NCI-H2081 treated with DMSO at 0.1 percent for 48 hours (cell line): ENCODE measurements at places on chromosomes 2 and 18.

DNA sequence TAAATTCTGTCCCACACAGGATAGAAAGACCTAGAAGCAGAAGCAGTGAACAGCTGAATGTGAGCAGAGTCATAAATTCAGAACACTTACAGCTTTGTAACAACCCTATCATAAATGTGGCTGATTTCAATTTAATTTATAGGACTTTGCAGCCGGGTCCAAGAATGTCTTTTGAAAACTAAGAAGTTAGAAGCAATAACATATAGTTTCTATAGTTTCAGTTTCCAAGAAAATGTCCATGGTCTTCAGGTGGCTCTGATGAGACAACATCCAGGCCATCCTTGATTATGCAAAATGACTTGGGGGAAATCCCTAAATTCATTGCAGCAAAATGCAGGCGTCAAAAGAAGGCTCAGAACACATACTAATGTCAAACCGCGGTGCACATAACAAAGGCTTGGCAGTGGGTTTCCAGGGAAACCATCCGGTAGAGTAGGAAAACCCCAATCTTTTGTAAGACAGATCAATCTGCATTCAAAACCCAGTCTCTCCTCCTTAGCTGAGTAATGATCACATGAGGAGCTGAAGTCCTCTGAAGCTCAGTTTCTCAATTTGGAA lies 442.2 kb upstream of the ID2 start:
- no peak for DNase-seq

GRCh38 chr18:13481820-13482617 lies 244.3 kb downstream of the FAM210A start:
- no peak for DNase-seq

- DNase-seq = no peak
Measured at GRCh38 chr2:23532391-23533337, 147.7 kb downstream of the KLHL29 start.

DNA sequence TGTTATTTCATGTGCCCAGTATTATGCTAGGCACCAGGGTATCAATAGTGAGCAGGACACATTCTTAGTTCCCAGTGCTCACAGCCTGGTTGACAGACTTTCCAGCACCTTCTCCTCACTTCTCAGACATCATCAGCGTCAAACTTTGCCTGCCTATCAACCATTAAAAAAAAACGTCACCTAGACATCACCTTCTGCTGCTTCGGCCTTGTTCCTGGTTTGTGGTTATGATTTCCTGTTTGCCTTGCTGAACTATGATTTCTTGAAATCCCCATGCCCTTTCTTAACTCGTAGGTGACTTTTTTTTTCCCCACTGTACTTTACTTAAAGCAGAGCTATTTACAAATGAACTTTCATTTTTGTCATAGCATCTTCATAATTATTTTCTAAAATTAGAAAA lies 60.4 kb upstream of the NABP1 start:
- no peak for DNase-seq

- DNase-seq = no peak
Measured at GRCh38 chr18:49228187-49228586, 232.3 kb downstream of the DYM start.

DNA sequence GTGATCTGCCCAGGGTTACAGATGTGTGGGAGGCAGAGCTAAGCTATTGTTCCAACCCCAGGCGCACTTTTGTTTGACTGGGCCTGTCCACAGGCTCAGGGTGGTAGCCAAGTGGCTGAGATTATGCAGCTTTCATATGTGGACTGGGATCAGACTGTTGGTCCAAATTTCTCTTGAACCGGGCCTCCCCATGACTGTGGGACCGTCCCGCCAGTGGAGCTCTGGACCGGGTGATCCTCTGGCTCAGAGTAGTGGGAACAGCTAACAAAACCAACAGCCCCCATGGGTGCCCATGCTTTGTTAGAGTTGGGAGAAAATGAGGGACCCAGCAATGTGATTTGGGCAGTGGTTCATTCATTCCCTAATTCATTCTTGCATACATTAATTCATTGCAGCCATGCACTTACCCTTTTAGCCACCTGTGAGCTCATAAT lies 86.8 kb upstream of the HS6ST1 start:
- DNase-seq = no peak

DNA sequence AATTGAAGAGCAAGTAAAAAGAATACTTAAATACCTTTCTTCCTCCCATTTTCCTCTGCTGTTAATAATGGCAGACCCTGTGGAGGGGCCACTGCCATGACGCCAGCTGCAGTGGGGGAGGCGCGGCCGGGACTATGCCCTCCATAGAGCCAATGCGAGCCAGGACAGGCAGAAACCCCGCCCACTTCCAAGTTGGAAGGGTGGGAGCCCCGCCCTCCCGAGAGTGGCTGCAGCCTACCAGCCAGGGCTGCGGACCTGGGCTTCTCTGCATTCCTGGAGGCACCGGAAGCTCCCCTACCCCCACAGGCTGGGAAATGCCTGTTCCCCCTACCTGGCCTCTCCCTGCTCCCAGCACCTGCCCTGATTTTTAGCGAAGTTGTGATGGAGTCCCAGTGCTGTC lies 439.4 kb upstream of the CDH19 start:
- DNase-seq = no peak

DNA sequence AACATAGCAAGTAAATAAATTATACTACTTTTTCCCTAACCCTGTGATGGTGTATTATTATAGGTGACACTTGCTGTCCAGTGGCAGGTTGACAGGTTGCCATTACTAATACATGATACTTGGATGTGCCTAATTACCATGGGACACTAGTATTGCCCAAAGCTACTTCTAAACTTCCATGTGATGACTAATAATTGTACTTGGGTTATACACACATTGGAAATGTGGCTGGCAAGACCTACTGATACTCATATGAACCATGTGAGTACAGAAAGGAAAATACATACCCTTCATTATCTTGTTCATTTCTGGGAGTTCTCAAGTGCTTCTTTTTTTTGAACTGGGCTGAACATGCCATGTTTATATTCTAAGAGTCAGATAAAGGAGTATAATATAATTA lies 156.4 kb downstream of the IKZF2 start:
- no peak for DNase-seq

- DNase-seq = peak; percentile 30
Measured at GRCh38 chr2:8761529-8762164, 75.8 kb downstream of the KIDINS220 start.

- no peak for DNase-seq
Measured at GRCh38 chr2:157894694-157895435, 18.7 kb upstream of the ACVR1 start.

GRCh38 chr2:36568516-36569246 lies 29.3 kb downstream of the FEZ2 start:
- no peak for DNase-seq

- no peak for DNase-seq
Measured at GRCh38 chr2:37669446-37669845, 2.0 kb downstream of the CDC42EP3 start.
